Sigmoid colon (tissue), 7 donors: ENCODE measurements at places on chromosomes 16 and 17. TPM values are rescaled to one million over a fixed set of nuclear protein-coding genes. Genes with fewer than 3 reads are reported as not detected.
A peak's percentile ranks its signal among the peaks of the same experiment; 100 is the strongest.

The KRT32 gene
- total RNA-seq: not detected

DNA sequence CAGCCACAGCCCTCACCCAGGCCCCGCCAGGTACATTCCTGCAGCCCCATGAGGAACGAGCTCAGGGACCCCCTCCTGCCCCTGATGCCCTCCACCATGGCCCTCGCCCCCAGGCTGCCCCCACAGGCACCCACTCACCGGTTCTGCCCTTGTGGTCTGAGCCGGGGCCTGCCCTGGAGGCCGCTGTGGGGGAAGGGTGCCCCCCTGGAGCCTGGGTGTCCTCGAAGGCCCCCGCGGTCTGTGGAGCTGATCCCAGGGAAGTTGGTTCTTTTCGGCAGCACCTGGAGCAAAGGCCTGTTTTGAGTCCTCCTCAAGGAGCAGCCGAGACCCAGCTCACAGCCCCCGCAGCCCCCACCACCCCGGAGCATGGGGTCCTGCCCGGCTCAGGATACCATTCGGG, 2.4 kb downstream of the PABPN1L start:
- H3K36me3 ChIP-seq: peaks cover 26% of the 10 kb centered on the region
- H3K4me3 ChIP-seq: no peak overlapping the region
- no peaks in the 10 kb centered on the region for H3K4me1 ChIP-seq
- H3K27ac ChIP-seq: no peak overlapping the region
- H3K27me3 ChIP-seq: peaks cover 3% of the 10 kb centered on the region

The DHX38 gene
- 24.8 TPM for total RNA-seq

DNA sequence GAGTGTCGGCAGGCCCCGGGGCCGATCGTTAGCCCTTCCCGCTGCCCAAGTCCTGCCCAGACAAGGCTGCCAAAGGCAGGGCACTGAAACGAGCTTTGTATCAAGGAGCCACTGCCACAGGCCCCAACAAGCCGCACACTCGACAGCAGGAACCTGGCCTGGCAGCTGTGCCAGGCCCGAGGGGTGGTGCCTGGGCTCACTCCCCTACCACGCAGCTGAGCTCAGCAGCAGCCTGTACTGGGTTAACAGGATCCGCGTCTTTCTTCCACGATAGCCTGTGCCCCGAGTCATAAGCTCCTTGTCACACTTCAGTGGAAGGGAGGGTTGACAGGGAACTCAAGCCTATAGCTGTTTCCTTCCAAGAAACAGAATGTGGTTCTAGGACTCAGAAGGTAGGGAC, 87.9 kb downstream of the ABR start:
- H3K27ac ChIP-seq: no peak overlapping the region
- H3K36me3 ChIP-seq: peaks cover 9% of the 10 kb centered on the region
- H3K4me1 ChIP-seq: no peaks in the 10 kb centered on the region

The SEPHS2 gene
- 25.2 TPM for total RNA-seq

DNA sequence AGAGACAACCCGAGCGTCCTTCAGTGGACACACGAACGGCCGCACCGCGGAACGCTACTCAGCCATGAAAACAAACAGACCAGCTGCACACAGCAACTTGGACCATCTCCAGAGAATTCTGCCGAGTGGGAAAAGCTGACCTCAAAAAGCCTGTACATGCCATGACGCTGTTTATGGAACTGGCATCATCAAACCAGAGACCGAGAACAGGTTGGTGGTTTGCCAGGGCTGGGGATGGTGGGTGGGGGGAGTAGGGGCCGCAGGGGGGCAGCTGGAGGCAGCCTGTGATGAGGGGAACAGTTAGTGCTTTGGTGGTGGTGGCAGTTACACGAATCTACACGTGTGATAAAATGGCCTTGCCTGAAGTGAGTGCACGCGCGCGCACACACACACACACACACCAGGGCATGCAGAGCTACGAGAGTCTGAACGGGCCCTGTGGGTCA, 169.8 kb downstream of the LAT start:
- peak overlapping the region; percentile 67 for H3K27ac ChIP-seq
- no peak for DNase-seq
- H3K4me1 ChIP-seq: peaks cover 13% of the 10 kb centered on the region
- H3K27me3 ChIP-seq: no peaks in the 10 kb centered on the region
- H3K36me3 ChIP-seq: no peaks in the 10 kb centered on the region
- no peak overlapping the region for H3K4me3 ChIP-seq

DNA sequence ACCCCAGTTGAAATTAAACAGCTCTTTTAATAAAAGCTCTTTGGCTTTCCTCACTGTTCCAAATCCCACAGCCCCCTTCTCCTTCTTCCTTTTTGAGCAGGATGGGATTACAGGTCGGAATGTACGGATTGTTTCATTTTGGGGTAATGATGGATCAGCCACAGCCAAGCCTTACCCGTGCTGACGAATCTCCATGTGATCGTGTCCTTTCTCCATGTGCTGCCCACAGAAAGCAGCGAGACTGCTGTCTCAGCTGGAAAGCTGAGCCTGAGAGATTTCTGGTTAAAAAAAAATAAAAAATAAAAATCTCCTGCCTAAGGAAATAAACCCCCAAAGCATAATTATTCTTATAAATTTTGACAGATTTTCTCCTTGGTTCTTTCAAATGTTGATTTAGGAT, 276.6 kb downstream of the CPPED1 start:
- H3K36me3 ChIP-seq: no peaks in the 10 kb centered on the region
- H3K27me3 ChIP-seq: no peaks in the 10 kb centered on the region
- no peak overlapping the region for H3K27ac ChIP-seq
- DNase-seq: no peak

DNA sequence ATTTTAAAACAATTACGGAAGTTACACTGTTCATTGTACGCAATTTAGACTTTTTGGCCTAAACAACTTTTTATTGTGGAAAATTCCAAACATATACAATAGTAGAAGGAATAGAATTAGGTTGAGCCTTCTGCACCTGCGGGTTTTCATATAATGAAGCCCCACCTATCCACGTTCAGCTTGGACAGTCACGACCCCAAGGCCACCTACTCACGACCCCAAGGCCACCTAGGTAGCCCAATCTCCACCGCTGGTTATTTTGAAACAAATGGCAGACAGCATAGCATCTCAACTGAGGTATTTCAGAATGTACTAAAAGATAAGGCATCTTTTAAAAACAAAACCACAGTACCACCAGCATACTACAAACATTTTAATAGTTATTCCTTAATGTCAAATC, 631 bp downstream of the NLRC5 start:
- H3K27me3 ChIP-seq: no peaks in the 10 kb centered on the region
- no peak for DNase-seq
- peaks cover 55% of the 10 kb centered on the region for H3K4me1 ChIP-seq
- no peaks in the 10 kb centered on the region for H3K36me3 ChIP-seq
- H3K27ac ChIP-seq: peak overlapping the region; percentile 85
- peak overlapping the region; percentile 88 for H3K4me3 ChIP-seq

DNA sequence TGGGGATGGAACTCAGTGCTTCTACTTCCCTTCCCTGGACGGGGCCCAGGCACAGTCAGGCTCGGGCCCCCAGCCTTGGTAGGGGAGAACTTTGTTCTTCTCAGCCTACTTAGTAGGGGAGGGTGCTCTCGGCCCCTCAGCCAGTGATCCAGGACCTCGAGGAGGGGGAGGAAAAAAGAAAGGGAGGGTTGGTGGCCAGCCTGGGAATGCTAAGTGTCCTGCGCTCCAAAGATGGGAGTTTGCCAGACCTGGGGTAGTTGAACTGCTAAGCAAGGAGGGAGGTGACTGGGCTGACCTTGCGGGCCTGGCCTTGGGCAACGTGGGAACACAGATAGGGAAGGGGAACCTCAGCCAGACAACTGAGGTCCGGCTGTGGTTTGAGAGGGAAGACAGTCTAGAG, 12.2 kb downstream of the ADGRG1 start:
- H3K27me3 ChIP-seq: peaks cover 24% of the 10 kb centered on the region
- H3K36me3 ChIP-seq: no peaks in the 10 kb centered on the region
- H3K4me1 ChIP-seq: no peaks in the 10 kb centered on the region
